Subcutaneous adipose tissue (tissue), 4 donors: ENCODE measurements at places on chromosomes 6 and 20. TPM values are rescaled to one million over a fixed set of nuclear protein-coding genes. Genes with fewer than 3 reads are reported as not detected.

FOXA2 gene
- not detected for total RNA-seq

MEP1A gene
- total RNA-seq, result not detected

ZSWIM3 gene
- 4.4 TPM for total RNA-seq

BIRC7 gene
- not detected for total RNA-seq

SLC16A10 gene
- 4.5 TPM for total RNA-seq

NR2E1 gene
- not detected for total RNA-seq

BTN1A1 gene
- not detected for total RNA-seq

THBS2 gene
- total RNA-seq, result 86.7 TPM

RBPJL gene
- total RNA-seq, result not detected

PNPLA1 gene
- not detected for total RNA-seq

TMEM170B gene
- 23.2 TPM for total RNA-seq

DSP gene
- 2.2 TPM for total RNA-seq

BEND6 gene
- total RNA-seq, result 0.98 TPM

NFATC2 gene
- 2.3 TPM for total RNA-seq

WRNIP1 gene
- 31.6 TPM for total RNA-seq

SMIM26 gene
- total RNA-seq, result 115 TPM

TREML2 gene
- 0.34 TPM for total RNA-seq

SNAP91 gene
- total RNA-seq, result not detected

CLPSL2 gene
- not detected for total RNA-seq

HFE gene
- total RNA-seq, result 8.1 TPM

RHAG gene
- total RNA-seq, result not detected

HLA-G gene
- total RNA-seq, result not detected

BMP7 gene
- total RNA-seq, result not detected

DDO gene
- 1.3 TPM for total RNA-seq

CAP2 gene
- 11.5 TPM for total RNA-seq

PSORS1C1 gene
- 0.33 TPM for total RNA-seq

OR2H2 gene
- total RNA-seq, result not detected

SLC32A1 gene
- not detected for total RNA-seq

DZANK1 gene
- total RNA-seq, result 0.65 TPM

ULBP3 gene
- total RNA-seq, result not detected

DUSP15 gene
- not detected for total RNA-seq

IL17A gene
- not detected for total RNA-seq

OXT gene
- 2.3 TPM for total RNA-seq

GMPR gene
- 5.9 TPM for total RNA-seq

LAMA4 gene
- total RNA-seq, result 265 TPM

HRH3 gene
- not detected for total RNA-seq

C20orf144 gene
- total RNA-seq, result not detected

TNF gene
- not detected for total RNA-seq

SLA2 gene
- 0.85 TPM for total RNA-seq

TGM3 gene
- not detected for total RNA-seq

STMND1 gene
- total RNA-seq, result not detected

CNKSR3 gene
- total RNA-seq, result 5.5 TPM

LRRC73 gene
- not detected for total RNA-seq

ATP9A gene
- 94.5 TPM for total RNA-seq

NEURL2 gene
- 15.1 TPM for total RNA-seq

TRIM40 gene
- not detected for total RNA-seq

COL9A1 gene
- not detected for total RNA-seq

TRIM38 gene
- total RNA-seq, result 11.5 TPM

MCHR2 gene
- total RNA-seq, result not detected

SNPH gene
- total RNA-seq, result 2.0 TPM
